ENCODE measurements at places on chromosomes 2 and 18.

DNA sequence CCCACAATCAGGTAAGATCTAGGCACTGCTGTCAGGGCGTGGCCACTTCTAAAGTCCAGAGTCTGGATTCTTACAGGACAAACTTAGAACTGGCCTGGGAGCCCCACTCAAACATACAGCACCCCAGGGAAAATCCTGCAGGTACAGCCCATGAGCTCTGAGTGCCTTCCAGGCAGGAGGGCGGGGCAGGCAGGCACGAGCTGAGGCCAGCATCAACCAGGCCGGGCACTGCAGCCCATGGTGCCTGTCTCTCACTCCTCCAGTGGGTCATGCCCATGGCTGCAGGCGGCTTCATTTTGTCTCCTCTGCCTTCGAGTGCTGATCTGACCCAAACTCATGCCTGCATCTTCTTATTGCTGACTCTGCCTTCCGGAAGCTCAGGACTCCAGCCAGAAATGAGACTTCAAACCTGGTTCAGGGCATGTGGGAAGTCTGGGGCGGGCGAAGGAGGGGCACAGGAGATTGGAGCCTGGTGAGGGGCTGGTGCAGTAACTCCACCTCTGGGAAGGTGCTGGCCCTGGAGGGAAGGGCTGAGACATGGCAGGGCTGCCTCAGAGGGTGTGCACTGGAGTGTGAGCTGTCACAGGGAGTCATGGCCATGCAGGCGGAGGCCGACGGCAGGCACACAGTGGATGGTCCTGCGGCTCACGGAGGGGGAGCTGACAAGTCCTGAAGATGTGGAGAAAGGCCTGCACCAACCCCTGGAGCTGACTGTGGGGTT, 40.5 kb downstream of the HS6ST1 start:
- no peak for DNase-seq

DNA sequence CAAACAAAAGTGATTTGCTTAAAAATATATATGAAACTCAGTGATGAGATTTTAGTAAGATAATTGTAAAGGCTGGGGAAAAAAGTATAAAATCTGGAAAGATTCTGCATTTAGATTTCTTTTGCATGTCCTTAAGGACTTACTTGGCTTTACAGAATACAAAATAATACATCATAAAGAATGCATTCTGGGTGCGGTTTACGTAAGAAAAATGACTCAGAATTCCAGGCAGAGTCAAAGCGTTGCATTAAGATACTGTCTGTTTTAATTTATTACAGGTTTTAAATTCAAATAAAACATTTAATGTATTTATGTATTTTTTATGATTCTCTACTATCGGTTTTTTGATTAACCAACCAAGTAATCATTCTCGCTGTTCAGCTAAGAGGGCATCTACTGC, 178.0 kb downstream of the SH3BP4 start:
- DNase-seq: no peak

DNA sequence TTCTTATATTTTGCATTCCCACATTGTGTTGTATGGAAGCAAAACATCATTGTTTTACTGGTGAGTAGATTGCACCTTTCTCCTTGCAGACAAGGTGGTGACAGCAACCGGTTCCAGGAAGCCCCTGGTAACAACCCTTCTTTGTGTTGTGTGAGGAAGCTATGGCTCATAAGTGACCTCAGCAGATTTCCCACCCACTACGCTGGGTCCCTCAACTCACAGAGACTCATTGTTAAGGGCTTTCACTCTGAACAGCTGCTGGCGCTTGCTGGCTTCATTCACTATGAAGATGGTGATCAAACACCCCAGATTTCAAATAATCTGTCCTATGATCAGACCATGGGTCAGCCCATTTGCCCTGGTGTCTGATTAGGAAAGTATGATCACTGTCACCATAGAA, 53.4 kb downstream of the WIPF1 start:
- peak; percentile 29 for DNase-seq

DNA sequence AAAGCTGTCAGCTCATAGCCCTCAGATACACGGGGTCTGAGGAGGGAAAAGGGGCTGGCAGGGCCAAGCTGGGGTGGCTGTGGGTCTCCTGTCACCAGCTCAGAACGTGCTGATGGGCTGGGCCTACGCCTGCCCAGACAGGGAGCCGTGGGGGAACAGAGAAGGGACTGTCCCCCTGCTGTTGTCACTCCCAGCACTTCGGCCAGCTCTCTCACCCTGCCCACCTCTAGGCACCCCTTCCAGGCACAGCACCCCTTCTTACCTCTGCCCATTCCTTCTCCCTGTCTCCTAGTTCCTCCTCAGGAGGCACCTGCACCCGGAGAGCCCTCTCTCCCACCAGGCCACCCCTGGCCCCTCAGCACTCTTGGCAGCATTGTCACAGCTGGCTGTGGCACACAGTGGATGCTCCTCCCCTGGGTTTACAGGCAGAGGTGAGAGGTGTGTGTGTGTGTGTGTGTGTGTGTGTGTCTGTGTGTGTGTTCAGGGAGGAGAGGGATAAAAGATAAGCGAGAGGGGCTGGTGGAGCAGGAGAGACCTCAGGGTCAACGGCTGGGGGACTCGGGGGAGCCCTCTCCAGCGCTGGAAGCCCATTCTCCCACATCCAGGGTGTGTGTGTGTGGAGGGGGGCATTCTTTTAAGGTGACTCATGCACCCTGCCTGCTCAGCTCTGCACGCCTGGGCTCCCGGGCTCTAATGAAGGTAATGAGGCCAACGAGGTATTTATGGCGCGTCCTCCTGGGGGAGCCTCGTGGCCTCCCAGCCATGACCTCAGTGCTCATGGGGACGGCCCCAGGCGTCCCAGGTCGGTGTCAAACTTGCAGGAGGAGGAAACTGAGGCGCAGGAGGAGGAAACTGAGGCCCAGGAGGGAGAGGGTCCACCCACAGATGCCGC, 66.1 kb upstream of the SMAD7 start:
- DNase-seq: peak; percentile 66

- DNase-seq: no peak
Measured at GRCh38 chr2:162074928-162075688, 1.1 kb upstream of the DPP4 start.

DNA sequence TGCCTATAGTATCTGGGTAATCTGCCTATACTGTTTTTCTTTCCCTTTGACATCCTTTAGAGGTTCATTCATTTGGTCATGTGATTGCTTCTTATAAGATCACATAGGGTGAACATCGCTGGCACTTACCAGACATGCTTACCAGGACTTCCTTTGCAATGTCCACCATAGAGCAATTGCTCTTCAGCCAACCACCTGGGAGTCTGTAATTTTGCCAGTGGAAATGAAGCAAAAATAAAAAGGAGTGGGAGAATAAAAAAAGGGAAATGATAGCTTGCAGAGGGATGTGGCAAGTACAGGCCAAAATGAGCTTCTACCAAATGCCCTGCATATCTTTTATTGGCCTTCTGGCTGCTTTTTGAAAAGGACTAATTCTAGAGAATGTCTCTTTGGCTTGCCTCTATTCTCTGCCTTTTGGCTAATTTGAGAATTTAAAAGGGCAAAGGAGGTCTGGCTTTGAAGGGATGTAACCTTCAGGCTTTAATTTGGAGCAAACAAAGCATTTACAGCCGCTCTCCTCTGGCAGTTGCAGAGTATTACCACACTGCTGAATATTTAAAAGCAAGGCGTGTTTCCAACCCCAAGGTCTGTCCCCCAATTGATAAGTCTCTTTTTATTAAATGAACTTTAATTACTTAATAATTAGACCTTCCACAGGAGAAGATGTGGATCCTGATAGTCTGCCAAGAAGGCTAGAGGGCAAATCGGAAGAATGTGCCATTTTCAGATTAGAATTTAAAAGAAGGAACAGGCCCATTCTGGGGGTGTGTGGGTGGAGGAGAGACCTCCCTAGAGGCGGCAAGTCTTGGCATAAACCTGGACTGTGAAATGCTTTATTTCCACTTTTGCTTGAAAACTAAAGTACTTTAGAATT, 557.9 kb downstream of the DCC start:
- DNase-seq: no peak

DNA sequence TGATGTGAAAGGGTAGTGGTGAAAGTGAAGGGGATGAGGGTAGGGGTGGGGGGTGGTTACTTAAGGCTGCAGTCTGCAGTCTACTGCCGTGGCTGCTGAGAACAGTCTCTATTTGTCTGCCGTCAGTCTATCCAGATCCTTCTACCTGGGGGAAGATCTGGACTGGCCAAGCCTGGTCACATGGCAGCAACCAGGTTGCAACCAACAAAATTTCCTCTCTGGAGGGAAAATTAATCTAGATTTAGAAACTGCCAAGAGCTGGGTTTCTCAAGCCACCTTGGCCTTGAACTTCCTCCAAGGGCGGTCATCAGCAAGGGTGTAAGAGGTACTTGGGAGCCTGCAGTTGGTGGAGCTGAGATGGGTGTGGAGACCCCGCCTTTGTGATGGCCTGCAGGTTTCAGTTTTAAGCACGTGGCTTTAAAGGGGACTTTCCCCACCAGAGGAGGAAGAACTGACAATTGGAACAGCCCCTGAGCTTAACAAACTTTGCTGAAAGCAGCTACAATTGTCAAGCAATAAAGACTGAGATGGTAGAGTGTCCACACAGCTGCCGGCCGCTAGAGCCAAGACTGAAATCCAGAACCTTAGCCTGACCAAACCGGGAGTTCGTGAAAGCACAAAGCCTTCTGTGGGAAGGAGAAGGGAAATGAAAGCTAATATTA, 31.4 kb upstream of the KCMF1 start:
- DNase-seq: no peak
